GM23248 (cell line): ENCODE measurements at places on chromosomes 6 and 20.

DNA sequence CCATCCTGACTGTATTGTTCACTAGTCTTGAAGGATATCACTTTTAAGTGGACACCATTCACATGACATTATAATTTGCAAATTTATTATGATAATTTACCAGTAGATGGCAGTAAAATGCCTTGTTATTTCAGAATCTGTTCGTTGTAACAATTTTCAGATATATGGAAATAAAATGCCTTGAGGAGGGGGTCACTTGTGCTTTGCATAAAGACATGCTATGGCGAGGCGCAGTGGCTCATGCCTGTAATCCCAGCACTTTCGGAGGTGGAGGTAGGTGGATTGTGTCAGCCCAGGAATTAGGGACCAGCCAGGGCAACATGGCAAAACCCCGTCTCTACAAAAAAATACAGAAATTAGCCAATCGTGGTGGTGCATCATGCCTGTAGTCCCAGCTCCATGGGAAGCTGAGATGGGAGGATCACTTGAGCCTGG is 9.0 kb upstream of the NCOA6 start:
- peak; percentile 58 for DNase-seq

DNA sequence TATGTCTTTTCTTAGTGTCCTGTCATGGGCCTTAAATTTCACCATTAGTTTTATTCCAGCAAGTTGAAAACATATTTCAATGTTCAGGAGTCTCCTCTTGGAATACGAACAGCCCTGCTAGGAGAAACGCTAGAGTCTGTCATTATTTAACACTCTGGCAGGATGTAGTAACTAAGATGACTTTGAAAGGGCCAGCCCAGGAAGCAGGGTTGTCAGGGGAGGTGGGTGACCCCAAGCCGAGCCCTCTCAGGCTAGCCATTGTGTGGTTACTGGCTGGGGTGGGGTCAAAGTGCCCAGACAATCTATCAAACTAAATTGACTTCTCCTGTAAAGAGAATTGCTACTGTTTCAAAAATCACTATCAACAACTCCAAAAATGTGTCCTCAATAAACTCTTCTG is 67.8 kb downstream of the LY86 start:
- no peak for DNase-seq

- DNase-seq = no peak
Measured at GRCh38 chr20:53942973-53943372, 127.4 kb downstream of the BCAS1 start.

DNA sequence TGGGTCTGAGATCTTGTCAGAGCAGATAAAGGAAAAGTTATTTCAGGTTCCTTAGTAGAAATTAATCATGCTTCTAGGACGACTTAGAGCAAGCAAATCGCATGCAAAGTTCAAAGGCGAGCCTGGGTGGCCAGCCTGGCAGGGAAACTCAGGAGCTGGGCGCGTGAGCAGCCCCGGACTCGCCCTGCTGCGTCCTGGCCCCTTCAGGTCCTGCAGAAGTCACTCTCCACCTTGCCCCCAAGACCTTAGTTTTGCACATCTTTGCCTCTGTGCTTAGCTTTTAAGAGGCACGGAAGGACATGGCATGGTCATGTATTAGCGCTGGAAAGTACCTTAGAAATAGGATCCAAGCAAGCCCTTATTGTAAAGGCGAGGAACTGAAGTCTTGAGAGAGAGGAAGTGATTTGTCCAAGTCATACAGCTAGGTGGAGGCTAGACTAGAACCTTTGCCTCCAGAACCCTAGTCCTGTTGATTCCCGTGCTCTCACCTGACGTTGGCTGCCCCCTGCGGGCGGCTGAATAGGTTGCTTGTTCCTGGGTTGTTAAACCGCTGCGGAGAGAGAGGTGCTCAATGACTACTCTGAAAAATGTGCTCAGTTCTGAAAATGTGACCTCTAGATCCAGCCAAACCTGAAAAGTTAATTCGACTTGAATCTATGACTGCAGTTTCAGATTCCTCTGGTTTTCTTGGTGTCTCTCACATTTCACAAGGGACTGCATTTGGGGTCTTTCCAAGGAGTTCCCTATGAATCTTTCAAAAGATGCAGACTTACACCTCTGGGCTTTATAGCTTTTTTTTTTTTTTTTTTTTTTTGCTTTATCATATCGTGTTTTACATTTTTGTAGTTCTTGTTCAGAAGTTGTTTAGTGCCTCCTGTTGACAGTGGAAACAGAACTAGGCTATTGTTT is 2.7 kb downstream of the MYB start:
- DNase-seq = peak; percentile 28

GRCh38 chr20:23357767-23358562 is 4.0 kb upstream of the GZF1 start:
- peak; percentile 99 for DNase-seq

- peak; percentile 67 for DNase-seq
Measured at GRCh38 chr20:41029150-41029901, 704 bp downstream of the TOP1 start.

DNA sequence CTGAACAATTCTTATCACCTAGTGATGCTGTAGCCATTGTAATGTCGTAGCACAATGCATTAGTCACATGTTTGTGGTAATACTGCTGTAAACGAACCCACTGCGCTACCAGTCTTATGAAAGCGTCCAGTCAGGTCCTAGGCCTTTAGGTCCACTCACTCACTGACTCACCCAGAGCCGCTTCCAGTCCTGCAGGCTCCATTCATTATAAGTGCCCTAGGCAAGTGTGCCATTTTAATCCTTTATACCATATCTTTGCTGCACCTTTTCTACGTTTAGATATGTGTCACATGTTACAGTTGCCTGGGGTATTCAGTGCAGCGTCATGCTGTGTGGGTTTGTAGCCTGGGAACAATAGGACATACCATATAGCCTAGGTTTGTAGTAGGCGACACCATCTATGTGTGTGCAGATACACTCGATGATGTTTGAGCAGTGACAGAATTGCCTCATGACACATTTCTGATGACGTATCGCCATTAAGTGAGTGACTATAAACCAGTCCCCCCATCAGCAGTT is 15.4 kb downstream of the IGF2R start:
- peak; percentile 79 for DNase-seq

DNA sequence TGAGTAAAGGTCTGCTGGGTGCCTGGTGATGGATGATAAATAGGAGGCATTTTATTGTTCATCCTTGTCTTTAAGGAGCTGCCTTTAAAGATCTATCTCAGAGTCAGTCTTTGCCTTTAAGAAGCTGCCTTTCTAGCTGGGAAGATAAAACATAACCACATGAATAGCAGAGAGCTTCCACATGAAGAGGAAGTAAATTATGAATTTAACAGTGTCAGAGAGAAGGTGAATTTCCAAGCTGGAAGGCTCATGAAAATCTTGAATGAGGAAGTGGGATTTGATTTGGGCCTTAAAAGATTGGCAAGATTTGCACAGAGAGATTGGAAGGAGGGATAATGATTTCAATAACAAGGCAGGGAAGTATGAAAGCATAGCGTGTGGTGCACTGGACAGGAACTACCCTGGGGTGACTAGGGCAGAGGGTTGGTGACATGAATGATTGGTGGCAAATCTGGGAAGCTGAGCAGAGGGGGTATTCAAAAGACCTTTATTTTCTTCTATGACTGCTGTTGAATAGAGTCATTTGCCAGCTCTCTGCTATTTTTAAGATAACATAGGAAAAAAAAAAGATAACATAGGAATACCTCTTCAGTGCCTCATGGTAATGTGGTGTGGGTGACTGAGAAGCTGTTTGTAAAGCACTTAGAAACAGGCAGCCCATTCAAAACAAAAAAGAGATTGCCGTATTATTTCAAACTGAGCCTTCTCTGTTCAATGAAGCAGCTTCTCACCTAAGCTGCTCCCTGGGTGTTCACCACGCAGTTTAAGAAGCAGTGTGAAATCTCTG is 591.6 kb downstream of the PKHD1 start:
- DNase-seq = no peak

GRCh38 chr6:17015144-17015543 is 86.7 kb upstream of the STMND1 start:
- DNase-seq = peak; percentile 82

- DNase-seq = no peak
Measured at GRCh38 chr6:139099984-139100383, 34.9 kb upstream of the HECA start.

DNA sequence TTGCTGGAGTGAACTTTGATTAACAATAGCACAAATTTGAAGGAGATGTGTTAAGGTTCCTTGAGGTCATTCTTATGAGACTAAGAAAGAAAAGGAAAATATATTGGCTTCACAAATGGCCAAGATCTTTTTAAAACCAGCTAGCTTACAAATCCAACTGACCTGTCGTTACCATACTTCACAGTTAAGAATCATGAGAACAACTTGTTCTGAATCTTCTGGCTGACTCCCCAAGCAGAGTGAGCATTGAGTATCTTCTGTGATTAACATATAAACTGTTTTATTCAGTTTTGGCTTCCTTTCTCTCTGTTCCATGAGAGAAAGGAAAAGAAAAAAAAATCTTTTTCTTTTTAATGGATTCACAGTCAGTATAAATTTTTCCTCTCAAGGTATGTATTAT is 277.1 kb downstream of the KHDC1L start:
- DNase-seq = no peak

GRCh38 chr6:166556863-166557322 is 29.6 kb downstream of the RAMACL start:
- peak; percentile 97 for DNase-seq

GRCh38 chr20:49567421-49568277 is at the start of gene PTGIS:
Gene PTGIS (minus strand): TSS chr20:49568137. CDS start chr20:49568116, 21 bp downstream.
- peak; percentile 84 for DNase-seq

DNA sequence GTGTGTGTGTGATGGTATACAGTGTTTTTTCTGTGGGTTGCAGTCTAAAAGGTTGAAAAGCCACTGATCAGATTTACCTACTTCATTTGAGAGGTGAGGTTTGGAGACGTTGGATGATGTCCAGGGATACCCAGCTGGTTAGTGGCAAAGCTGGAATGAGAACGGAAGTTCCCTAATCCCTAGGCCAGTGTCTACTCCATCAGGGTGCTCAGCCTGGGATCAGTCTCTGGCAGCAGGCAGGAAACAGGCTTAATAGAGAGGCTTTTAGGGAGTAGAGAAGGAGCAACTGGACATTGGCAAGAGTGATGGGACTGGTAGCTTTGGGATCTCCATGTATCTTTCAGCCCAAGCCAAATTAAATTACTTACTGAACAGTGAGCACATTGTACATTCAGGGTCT is 80.7 kb downstream of the C6orf52 start:
- no peak for DNase-seq

GRCh38 chr20:52490711-52491430 is 299.3 kb upstream of the ZFP64 start:
- peak; percentile 84 for DNase-seq

DNA sequence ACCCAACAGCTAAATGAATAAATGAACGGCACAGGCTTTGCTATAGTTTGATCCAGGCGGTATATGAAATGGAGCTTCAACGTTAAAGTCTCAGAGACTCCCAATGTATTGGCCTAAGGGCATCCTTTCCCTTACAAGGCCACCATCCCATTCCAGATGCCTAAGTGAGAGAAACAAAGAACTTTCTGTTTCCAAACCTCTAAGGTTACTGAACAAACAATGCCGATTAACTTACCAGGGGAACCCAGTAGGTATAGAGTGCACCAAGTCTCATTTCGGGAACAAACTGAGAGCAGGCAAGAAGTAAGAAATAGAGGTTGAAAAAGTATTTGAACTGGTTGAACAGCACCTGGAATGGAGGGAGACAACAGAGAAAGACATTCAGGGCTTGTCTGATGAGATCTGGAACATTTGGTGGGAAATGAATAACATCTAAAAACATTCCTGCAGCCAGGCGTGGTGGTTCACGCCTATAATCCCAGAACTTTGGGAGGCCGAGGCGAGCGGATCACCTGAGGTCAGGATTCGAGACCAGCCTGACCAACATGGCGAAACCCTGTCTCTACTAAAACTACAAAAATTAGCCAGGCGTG is 42.5 kb downstream of the ATP9A start:
- no peak for DNase-seq

- DNase-seq = no peak
Measured at GRCh38 chr6:99491171-99491570, 24.1 kb downstream of the USP45 start.

DNA sequence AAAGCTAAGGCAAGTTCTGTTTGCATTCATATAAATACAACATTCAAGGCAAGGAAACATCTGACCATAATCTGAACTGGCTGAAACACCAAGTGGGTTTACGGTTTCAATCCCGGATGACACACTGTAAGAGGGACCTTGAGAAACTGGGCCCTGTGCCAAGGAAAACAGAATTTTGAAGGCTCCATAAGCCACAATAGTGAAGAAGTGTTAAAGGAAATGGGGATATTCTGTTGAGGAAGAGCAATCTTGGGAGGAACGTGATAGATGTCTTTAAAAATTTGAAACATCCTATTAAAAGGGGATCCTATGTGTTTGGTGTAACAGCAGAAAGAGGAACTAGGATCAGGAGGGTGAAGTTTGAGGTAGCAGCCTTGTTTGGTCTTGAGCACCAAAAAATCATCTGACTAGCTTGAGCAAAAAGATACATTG is 82.4 kb upstream of the TAB2 start:
- DNase-seq = peak; percentile 58

GRCh38 chr20:20571068-20571780 is 141.2 kb downstream of the RALGAPA2 start:
- DNase-seq = no peak

- no peak for DNase-seq
Measured at GRCh38 chr6:96795481-96795880, 41.8 kb downstream of the GPR63 start.

DNA sequence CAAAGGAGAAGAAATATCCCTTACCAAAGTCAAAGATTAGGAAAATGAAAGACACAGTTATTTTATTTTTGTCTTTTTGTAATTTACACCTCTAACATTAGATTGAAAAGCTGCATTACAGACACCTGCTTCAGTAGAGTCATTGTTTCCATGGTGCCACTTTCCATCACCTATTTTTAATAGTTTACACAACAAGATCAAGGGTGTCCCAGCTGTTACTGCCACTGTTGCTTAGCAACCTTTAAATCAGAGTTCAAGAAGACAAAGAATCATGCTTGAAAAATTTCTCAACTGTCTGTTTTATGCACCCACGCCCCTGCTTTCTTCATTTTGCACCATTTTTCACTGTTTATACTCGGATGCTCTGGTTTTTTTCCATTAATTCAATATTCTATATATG is 668.2 kb upstream of the GJE1 start:
- peak; percentile 91 for DNase-seq

DNA sequence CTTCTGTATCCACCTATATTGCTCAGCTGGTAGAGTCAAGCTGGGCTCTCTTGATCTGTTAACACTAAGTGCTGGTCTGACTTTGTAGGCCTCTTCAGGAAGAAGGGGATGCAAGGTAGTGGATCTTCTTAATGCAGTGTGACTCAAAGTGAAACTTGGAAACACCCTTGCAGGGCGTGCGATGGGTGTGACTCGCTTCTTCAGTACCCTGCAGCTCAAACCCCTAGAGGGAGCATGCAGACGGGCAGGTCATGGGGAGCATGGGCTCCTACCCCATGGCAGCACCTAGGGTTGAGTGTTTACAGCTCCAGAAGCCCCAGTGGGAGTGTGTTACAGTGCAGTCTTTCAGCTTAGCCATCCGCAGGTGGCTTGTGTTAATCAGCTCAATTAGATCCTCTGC is 757 bp upstream of the SAMD3 start:
- no peak for DNase-seq

DNA sequence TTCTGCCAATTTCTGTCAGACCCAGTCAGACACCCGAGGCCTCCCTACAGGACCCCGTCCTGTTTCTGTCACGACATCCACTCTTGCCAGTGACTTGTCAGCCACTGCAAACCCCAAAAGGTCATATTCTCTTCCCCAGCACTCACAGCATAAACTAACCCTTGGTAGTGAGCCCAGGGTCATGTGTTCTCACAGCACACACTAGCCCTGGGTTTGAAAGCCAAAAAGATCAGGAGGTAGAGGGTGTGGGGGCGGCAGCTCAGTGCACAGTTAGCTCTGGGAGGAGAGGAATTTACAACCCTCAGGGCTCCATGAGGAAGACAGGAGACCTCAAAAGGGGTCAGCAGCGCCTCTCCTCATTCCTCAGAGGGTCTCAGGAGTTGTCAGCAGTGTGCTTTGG is 9.9 kb upstream of the SNX9 start:
- peak; percentile 77 for DNase-seq
